Stimulated activated CD8-positive, alpha-beta memory T cell treated with anti-CD3 and anti-CD28 coated beads, Interleukin-15, amount 100 ng/mL, for 4 hours (primary cell): ENCODE measurements at places on chromosomes 3 and 15.

- DNase-seq, result no peak
Observed at GRCh38 chr3:180421221-180421620, 180.7 kb upstream of the TTC14 start.

GRCh38 chr3:190424108-190424477 is 25.6 kb downstream of the TMEM207 start:
- DNase-seq, result no peak

DNA sequence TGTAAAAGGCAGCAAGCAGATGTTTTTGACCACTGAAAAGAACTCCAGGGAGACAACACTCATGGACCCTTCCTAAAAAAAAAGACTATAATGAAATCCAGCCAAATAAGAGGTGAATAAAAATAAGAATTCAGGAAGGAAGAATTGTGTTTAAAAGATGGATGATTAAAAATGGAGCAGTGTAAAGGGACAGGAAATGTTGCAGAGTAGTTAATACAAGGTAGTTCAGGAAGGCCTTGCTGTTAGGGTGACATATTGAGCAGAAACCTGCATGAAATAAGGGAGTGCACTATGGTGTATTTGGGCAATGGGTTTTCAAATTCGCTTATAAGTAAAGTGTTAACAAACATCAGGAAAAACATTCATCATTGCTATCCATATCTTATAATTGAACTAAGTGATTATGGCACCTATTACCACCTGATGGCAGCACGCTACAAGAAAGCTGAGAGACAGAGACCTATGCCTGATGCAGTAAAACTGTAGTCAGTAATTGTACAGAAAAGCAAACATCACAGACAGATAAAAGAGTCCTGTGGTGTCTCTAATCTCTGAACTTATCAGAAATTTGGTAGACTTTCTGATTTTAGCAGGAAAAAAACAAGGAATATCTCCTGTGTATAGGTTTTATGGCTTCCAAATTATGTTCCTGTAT is 5.8 kb upstream of the DBR1 start:
- no peak for DNase-seq

DNA sequence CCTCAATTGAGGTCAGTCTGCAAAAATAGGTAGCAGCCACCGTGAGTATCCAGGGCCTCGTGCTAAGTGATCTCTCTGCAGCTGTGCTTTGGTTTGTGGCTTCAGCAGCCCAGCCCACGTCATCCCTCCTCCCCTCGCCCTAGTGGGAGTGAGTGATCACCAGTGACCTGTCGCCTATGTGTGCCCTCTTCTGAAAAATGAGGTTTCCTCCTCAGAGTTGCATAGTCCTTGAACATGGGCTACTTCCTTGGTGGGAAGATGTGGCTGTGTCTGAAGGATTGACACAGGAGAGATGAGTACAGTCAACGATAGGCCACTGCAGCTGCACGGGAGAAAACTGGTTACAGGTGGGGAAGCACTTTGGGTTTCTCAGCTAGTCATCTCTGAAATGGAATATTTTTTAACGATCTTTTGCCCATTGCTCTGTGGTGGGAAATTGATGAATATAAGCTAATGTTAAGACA is 144.8 kb upstream of the BHLHE40 start:
- peak; percentile 61 for DNase-seq

DNA sequence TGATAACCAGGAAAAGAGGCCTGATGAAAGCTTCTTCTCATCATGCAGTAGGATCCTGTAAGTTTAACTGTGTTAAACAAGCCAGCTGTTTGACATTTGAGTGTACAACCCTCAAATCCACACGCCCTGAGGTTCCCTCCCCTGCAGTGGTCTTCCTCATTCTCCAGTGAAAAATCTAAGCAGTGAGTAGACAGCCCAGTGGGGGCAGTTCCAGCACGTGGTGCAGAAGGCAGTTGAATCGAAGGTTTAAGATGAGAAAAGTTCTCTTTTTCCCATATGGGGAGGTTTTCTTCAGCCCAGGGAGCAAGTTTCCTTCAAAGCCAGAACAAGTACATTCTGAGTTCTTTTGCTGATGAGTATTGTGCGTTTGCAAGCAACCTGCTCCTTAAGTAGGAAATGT is 174.5 kb downstream of the NR2F2 start:
- DNase-seq, result no peak

DNA sequence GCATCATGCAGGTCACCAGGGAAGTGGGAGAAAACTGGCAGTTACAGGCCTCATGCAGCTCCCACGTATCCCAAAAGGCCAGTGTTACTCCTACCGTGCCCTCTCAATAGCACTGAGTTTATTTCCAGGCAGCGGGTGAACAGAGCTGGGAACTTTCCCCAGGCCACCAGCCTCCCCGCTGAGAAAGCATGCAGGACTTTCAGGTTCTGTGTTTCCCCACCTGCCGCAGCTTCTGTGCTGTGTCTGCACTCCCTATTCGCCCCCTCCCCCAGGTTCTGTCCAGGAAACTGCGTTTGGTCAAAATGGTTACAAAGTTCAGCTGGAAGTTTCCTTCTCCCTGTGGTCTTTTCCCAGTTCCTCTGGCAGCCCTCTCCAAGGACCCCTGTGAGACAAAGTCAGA is 21.4 kb downstream of the NEK11 start:
- DNase-seq, result no peak

DNA sequence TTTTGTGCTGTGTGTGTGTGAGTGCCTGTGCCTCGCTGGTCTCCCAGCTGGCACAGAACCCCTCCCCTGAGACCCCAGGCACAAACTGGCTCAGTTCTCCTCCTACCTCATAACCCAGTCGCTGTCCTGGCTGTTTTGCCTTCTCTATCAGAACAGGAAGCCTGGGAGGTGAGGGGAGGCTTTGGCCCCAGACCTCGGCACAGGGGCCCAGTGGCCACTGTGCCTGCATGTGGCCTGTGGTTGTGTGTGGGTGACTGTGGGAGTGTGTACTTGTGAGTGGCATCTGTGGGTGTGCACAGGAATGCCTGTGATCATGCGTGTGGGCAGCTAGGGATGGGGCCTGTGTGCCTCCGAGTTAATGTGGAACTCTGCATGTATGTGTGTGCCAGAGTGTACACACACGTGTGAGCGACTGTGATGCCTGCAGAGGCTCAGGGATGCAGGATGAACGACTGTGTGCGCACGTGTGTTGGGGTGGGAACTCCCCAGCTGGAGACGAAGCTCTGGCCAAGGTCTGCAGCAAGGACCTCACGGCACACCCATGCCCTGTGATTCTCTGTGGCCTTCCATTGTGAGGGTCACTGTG is 32.3 kb downstream of the PSTPIP1 start:
- no peak for DNase-seq

DNA sequence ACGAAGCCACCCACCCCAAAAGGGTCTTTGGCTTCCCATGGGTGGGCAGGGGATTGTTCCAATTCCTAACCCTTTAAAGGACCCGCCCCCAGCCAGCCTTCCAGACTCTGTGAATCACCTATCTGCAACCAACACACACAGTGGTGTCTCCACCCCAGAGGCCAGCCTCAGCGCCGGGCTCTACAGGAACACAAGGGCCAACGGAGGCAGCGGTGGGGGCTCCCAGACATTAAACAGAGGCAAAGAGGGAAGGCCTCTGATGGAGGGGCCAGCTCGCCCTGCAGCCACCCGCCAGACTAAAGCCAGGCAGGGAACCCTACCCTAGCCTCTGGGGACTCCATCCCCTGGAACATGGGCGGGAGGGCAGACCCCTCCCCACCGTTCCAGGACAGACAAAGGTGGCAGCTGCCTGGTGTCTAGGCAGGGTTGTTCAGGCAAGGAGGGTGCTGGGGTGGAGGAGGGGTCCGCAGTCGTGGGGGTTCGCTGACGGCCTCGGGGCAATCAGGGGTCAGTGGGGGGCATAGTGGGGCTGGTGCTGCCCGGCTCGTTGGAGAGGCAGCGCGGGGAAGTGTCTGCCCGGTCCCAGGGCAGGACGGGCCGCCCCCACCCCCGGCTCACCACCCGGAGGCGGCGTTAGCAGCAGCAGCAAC is 448 bp downstream of the SHISA5 start:
- DNase-seq, result no peak

GRCh38 chr3:107106316-107106715 is 270.9 kb upstream of the CCDC54 start:
- no peak for DNase-seq

GRCh38 chr3:9040996-9041395 is 77.7 kb upstream of the RAD18 start:
- DNase-seq, result no peak

- no peak for DNase-seq
Observed at GRCh38 chr3:120559242-120560061, 36.7 kb upstream of the NDUFB4 start.

- no peak for DNase-seq
Observed at GRCh38 chr15:39323157-39323556, 257.7 kb upstream of the THBS1 start.

- DNase-seq, result no peak
Observed at GRCh38 chr15:81317642-81318017, 6.3 kb downstream of the STARD5 start.

- DNase-seq, result no peak
Observed at GRCh38 chr15:38374556-38374955, 79.4 kb upstream of the FAM98B start.

DNA sequence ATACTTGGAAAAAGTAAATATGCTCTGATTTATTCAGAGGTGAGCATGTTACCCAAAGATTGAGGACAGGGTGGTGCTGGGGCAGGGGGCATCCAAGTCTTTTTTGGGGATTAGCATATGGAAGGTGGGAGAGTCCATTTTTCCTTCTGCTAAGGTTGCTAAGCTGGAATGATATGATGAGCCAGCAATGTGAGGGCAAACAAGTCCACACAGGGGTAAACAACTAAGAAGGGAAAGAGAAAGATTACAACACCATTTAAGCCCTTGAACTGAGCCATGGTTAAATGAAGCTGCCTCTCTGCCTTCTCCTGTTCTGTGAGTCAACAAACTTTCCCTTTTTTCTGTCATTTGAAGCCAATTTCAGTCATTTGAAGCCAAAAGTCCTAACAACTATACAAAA is 89.0 kb downstream of the RPL22L1 start:
- DNase-seq, result no peak

DNA sequence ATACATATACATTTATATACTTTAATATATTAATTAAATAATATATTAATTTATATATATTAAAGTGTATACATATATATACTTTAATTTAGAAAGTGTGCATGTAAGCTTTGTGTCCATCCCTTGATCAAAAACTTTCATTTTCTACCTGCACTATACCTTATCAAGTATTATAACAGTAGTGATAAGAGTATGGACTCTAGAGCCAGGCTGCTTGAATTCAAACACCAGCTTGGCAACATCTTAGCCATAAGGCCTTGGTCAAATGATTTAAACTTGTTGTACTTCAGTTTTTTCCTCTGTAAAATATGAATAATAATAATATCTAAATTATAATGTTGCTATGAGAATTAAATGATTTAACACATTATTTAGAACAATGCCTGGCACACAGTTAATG is 327.6 kb upstream of the NECTIN3 start:
- no peak for DNase-seq

DNA sequence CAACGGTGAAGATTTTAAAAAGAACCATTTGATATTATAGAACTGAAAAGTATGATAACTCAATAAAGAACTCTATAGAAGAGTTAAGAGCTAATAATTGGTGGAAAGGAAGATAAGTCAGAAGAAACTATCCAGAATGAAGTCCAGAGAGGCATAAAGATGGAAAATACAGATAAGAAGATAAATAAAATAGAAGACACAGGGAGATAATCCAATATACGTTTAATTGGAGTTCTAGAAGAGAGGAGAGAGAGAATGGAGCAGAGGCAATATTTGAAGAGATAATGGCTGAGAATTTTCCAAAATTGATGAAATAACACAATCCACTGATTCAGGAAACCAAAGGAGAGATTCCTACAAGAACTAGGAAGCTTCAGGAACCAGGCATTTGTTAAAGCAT is 49.8 kb upstream of the EPHB3 start:
- DNase-seq, result no peak

GRCh38 chr3:51637941-51638471 is 33.0 kb upstream of the TEX264 start:
- no peak for DNase-seq

DNA sequence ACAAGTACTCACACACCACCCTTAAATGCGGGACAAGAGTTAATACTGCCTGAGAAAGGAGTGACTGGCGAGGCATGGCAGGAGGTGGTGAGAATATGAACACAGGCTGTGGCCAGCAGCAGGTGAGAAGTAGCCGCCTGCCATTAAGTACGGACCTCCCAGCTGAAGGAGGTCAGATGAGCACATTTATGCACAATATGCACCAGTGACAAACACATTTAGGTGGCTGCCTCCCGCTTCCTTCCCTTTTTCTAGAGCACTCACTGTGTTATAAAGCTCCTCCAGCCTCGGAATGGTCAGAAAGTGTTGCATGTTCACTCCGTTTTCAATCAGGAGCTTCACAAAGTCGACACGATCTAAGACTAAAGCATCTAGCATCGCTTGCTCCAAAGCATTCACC is 52.4 kb downstream of the TRPM1 start:
- DNase-seq, result no peak

DNA sequence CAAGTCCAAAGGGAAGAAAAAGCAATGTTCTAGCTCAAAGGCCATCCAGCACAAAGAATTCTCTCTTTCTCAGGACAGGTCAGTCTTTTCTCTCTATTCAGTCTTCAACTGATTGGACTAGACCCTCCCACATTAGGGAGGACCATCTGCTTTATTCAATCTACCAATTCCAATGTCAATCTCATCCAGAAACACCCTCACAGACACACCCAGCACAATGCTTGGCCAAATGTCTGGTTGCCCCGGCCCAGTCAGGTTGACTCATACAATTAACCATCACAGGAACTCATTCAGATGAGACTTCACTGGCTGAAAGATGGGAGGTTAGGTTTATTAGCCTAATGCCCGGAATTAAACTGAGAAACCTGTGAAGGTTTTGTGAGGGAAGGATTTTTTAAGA is 32.4 kb downstream of the ACAN start:
- DNase-seq, result no peak

DNA sequence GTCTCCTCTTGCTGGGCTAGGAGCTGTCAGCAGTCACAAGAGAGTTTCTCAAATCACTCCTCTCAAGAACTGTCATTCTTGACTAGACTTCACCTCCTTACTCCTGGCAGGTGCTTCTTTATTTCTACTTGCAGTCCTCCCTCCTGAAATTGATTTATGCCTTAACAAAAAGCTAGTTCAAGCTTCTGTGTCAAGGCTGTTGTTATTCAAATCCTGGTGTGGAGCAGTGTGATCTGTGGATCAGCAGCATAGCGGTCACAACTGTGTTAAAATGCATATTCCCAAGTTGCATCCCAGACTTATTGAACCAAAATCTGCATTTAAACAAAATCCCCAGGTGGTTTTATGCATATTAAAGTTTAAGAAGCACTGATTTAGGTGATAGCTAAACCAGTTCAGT is 120.7 kb upstream of the MRPL3 start:
- DNase-seq, result no peak

DNA sequence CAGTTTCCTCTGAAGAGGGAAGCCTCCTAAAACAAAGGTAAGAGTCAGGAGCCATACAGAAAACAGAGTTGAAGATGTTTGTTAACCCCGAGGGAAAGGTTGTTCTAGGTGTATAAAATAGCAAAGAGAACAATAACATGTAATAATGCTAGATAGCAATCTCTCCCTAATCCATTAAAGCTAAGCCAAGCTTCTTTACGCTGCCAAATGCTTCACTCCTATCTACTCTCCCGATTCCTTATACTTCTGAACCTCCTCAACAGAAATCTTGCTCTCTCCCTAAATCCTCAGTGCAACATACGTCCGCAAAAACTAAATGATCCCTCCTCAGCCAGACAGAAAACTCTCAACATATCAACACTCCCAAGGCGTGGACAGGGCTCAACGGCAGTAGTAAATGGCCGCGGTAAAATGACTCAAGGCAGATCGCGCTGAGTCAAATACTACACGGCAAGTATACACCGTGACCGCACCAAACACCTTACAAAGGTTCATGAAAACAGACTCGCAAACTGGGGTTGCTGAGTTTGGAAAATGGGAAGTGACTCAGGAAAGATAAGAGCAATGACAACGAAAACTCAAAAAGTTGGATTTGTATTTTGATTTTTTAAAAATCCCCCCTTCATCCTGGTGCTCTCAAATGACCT is 682 bp downstream of the CLDND1 start:
- DNase-seq, result peak; percentile 13
